AG09309 (cell line): ENCODE measurements at places on chromosomes 4 and X.

- DNase-seq = no peak
These were observed 5.1 kb upstream of the ARL13A start for GRCh38 chrX:100964362-100964761.

GRCh38 chr4:78343682-78344081 lies 207.9 kb upstream of the ANXA3 start:
- no peak for DNase-seq

DNA sequence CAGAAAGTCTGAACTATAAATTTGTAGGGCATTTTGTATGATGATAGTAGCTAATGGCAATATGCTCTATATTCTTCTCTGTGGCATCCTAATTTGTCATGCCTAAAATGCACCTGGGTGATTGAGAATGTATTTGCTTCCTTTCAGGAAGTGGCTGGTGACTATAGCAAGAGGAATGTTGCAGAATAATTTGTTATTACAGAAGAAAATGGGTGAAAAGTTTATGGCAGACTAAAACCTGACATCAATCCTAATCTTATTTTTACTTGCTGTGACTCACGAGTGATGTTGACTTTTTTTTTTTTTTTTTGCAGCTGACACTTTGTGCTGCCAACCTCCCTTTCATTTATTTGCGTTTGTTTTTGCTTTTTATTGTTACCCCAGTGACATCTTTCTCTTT lies 141.1 kb downstream of the MSL3 start:
- DNase-seq = no peak

GRCh38 chr4:10196191-10196590 lies 79.6 kb upstream of the WDR1 start:
- no peak for DNase-seq

GRCh38 chr4:120065974-120066516 lies 603 bp downstream of the MAD2L1 start:
- DNase-seq = no peak

DNA sequence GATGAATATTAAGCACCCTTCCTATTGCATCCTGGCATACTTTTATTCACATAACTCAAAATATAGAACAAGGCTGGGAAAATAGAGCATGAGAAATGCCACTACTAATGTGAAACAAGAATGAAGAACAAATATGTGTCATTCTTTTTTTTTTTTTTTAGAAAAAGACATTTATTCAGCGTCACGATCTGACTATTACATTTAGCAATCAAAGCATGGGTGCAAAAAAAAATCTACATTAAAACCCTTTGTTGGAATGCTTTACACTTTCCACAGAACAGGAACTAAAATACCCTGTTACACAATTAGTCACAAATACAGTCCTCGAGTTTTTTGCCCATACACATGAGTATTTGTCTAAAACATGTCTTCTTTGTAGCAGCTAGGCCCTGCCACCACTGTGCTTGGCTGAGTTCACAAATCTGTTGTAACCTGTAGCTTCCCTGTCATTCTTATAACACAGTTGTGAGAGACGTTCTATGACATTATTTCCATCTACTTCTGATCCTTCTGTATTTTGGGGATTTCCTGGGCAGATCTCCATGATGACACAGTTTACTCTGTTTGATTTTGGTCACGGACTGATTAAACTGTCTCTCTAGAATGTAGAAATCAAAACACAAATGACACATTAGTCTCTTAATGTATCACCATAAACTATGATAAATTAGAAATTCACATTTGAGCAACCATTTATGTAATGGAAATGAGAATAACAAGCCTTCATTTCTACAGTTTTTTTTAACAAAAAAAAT lies 9.4 kb upstream of the TET2 start:
- no peak for DNase-seq

GRCh38 chr4:11130195-11130970 lies 298.3 kb downstream of the HS3ST1 start:
- no peak for DNase-seq

GRCh38 chr4:25938366-25938765 lies 24.3 kb downstream of the SMIM20 start:
- no peak for DNase-seq

GRCh38 chr4:148211533-148211932 lies 230.7 kb downstream of the NR3C2 start:
- no peak for DNase-seq

- DNase-seq = no peak
These were observed 23.3 kb upstream of the ANXA5 start for GRCh38 chr4:121720109-121720508.

DNA sequence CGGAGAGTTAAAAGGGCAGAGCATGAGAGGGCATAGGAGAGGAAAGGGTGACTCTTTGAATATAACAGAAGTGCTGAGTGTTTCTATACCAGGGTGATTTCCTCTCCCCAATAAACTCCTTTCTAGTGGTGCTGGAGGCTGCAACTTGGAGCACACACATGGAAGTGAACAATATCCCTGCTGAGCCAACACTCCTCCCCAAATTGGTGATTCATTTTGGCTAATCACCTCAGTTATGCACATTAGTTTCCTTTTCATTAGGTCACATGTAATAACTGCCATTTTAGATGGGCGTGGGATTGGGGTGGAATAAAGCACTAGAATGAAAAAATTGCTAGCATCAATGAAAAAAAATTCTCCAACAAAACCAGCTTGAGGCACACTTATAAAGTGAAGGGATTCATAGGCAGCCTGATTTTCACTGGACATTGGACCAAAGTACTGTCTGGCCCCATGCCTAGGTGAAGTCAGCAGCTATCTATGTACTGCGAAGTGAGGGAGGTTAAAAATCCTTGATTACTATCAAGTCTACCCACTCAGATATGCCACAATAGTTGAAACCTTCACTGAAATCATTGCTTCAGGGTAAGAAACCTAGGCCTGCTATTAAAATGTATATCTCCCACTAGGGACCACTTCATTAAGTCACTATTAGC lies 174.0 kb downstream of the GLUD2 start:
- no peak for DNase-seq
